RCC 7860 (cell line): ENCODE measurements at places on chromosomes 2 and 18.

GRCh38 chr2:105143467-105144151 lies 97.9 kb upstream of the GPR45 start:
- DNase-seq, result no peak

DNA sequence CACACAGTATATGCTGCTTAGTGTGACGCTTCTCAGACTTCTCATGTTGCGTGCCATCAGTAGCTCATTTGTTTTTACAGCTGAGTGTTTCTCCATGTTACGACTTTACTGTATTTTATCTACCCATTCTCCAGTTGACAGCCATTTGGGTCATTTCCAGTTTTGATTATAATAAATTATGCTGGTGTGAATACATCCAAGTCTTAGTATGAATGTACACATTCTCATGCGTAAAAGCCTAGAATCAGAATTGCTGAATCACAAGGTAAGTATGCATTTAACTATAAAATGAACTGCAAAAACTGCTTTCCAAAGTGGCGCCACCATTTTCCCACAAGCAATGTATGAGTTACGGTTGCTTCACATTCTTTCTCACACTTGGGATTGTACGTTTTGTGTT lies 184.2 kb upstream of the SLC35G4 start:
- no peak for DNase-seq

GRCh38 chr18:65567372-65567771 lies 183.4 kb upstream of the CDH7 start:
- DNase-seq, result no peak

- no peak for DNase-seq
Observed at GRCh38 chr18:50944245-50944932, 23.5 kb upstream of the ELAC1 start.

DNA sequence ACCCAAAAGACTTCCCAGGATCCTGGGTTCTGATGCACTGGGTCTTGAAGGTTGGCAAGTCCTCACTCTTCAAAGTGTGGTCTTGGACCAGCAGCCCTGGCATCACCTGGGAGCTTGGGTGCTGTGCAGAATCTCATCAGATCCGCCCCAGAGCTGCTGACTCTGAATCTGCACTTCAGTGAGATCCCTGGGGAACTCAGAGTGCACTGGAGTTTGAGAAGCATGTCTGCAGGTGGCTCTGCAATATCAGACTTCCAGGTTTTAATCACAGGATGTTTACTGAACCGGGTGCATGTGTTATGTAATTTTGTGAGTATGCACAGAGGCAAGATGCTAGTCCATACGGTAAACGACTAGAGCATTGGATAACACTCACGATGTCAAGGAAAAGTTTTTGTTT lies 58.0 kb upstream of the BOD1L2 start:
- DNase-seq, result no peak

GRCh38 chr2:168196764-168197180 lies 50.6 kb downstream of the STK39 start:
- DNase-seq, result no peak

DNA sequence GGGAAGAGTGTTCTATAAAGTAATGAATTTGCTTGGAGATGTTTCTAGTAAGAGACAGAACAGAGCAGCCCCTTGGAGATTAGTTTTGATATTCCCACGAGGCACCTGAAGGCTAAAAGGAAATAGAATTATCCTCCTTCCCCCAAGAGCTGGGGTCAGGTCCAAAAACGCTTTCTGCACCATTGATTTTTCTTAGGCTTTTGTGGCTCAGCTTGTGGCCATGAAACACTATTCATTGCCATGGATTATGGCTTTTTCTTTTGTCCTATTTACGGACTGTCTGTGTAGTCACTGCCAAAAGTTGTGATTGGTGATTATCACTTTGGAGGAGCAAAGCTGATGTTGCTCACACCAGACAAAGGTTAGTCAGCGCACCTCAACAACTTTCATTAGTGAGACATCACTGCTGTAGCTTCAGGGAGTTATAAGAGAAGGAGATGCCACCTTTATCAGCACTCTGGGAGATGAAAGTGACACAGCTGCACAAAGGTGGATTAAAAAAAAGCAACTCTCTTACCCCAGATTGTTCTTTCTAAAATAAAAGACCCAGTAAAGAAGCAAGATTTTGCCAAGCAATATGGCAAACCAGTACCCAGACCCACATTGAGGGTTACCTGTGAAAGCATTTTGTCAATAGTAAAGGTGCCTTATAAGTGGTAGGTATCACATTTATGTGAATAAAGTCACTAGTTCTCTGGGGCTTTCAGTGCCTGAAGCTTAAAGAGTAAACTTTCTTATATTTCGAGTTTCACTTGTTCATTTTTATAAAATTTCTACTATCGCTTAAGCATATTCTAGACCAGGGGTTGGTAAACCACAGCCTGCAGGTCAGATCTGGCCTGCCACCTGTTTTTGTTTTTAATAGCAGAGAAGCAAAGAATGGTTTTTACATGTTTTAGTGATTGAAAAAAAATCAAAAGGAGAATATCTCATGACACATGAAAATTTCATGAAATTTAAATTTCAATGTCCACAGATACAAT lies 10.6 kb downstream of the CXCR4 start:
- DNase-seq, result no peak

DNA sequence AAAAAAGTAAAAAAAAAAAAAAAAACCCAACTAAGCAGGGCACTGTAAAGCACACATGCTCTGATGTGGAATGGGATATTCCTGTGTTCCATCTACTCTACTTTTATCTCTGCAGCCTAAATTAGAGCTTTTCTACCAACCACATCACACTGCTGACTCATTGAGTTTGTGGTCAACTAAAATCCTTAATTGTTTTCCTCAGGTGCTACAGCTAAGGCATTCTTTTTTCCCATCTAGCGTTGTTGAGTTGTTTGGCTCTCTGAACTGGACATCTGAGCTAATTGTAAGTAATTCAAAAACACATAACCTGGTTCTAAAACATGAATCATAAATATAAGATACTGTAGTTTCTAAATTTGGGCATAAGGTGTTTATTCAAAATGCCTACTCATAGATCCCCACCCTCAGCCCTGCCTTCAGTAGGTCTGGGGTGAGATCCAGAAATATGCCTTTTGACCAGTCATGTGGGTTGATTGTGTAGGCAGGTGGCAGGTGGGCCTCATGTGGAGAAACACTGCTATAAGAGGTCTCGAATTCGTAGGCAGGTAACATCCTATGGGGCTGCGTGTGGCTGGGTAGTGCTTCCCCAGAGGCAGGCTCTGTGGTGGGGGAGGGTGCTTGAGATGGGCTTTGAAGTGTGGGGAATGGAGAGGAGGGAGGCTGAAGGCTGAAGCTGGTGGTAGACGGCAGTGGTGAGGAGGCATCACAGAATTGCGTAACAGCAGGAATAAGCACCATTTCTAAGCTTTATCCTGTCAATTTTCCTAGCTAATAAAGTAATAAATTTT lies 27.2 kb downstream of the ANKRD29 start:
- DNase-seq, result no peak

DNA sequence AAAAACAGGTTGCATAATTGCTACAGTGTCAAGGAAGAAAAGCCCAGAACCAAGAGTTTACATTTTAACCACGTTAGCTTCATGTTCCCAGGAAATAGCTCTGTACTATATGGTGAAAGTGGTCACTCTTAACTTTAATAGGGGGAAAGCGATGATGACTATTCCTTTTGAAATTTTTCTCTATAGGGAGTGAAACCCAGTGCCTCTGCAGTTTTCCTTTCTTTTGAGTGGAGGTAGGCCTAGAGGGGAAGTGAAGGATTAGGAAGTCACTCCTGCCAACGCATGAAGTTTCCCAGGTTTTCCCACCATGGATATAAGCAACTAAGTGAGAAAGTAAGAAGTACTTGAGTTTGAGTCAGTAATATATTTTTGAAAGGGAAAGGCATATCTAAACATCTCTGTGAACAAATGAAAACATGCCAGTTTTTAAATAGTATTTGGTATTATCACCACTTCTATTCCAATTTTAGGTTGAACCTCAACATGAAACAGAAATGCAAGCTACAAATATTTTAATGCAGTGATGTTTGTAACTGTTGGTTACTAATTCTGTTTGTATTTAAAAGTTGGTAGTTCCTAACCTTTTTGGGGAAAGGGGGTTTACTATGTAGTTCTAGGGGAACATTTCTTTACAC lies 91.9 kb downstream of the VRK2 start:
- DNase-seq, result peak; percentile 21

DNA sequence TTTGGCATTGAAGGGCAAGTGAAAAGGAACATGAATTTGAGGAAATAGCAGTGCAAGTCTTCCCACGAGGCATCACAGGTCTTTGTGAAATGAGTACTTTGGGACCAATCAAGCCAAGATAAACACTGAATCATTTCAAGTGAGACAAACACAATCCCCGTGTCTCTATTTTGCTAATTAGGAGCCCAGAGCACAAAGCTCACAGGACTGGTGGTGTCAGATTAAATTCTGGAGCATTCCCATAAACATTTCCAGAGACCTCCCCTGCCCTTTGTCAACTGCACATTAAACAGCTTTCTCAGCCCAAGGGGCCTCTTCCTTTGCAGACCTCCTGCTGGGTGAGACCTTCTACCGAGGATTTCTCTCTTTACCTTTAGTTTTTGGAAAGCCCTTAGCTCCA lies 50.7 kb downstream of the DAPL1 start:
- no peak for DNase-seq

- DNase-seq, result no peak
Observed at GRCh38 chr2:197779261-197779660, 5.9 kb downstream of the BOLL start.

- no peak for DNase-seq
Observed at GRCh38 chr2:144152817-144153271, 367.1 kb downstream of the ZEB2 start.

- DNase-seq, result peak; percentile 16
Observed at GRCh38 chr2:129923265-129924091, 56.0 kb upstream of the RAB6C start.

GRCh38 chr2:152046940-152047339 lies 51.9 kb downstream of the CACNB4 start:
- DNase-seq, result no peak
